Activated naive CD4-positive, alpha-beta T cell treated with anti-CD3 and anti-CD28 coated beads for 36 hours (primary cell): ENCODE measurements at places on chromosomes 6 and 20.

- DNase-seq = no peak
Observed at GRCh38 chr6:30879684-30880427, 4.5 kb upstream of the DDR1 start.

- DNase-seq = no peak
Observed at GRCh38 chr20:19812696-19813095, 54.6 kb downstream of the RIN2 start.

DNA sequence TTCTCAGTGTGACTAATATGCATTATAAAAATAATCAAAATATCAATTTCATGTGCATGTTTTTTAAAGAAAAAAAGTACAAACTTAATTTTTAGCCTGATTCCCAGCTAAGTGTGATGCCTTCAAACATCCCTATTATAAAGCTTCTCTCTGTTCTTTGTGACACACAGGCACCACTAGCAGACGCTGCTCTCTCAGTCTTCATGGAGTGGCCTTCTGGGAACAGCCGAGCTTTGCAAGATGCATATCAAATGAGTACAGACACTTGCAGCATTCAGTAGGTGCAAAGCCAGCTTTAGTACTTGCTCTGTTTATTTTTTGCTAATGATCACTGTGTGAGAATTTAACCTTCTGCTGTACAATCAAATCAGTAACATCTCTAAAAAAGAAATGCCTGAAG is 340.0 kb downstream of the ADGRB3 start:
- DNase-seq = no peak

DNA sequence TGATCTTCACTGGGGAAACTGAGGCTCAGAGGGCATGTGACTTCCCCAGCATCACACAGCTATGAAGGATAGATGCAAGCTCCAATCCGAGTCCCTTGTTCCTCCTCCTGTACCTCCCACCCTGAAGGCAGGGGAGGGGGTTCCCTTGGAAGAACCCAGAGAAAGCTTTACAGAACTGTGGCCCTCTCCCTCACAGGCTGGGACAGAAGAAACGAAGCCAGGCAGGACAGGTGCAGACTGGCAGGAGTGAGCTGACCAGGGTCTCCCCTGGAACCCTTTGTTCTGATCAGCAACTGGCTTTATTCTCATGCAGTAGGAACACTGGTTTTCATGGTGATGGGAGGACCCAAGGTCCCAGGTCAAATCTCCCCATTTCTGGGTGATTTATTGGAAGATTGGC is 90.2 kb downstream of the TMEM242 start:
- DNase-seq = no peak

DNA sequence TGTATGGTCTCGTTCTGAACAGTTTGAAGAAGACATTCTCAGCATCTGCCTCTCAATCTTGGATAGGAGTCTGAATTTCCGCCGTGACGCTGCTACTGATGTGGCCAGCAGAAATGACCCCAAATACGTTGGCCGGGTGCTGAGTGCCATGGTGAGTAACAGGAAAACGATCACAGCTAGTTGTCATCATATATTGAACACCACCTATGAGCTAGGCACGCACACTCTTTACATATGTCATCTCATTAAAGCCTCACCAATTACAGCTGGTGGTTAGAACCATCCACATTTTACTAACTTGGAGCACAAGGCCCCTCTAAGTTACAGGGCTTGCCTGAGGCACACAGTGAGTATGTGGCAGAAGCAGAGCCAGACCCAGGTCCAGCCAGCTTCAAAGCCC is 17.1 kb downstream of the TGM3 start:
- DNase-seq = no peak
